ENCODE measurements at places on chromosomes 3 and 15. TPM values are rescaled to one million over a fixed set of nuclear protein-coding genes. Genes with fewer than 3 reads are reported as not detected.

GRCh38 chr3:120172070-120172469, 77.8 kb upstream of the GSK3B start:
- no peak for DNase-seq

DNA sequence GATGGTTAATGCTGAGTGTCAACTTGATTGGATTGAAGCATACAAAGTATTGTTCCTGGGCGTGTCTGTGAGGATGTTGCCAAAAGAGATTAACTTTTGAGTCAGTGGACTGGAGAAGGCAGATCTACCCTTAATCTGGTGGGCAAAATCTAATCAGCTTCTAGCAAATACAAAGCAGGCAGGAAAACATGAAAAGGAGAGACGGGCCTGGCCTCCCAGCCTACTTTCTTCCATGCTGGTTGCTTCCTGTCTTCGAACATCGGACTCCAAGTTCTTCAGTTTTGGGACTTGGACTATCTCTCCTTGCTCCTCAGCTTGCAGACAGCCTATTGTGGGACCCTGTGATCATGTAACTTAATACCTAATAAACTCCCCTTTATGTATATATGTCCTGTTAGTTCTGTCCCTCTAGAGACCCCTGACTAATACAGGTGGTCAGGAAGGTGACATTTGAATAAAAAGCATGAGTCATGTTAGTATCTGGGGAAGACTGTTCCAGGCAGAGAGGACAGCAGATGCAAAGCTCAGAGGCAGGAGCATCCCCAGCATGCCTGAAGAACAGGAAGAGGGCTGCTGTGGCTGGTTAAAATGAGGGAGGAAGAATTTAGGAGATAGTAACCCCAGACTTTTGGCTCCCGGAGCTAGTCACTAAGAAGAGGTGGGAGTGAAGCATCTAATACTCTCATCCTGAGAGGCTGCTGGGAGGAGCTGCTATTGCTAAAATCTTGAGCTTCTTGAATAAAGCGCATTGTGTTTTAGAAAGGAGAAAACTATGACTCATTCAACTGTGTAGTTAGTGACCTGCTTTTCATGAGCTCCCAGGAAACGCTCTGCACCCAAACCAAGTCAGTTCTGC, 207.4 kb upstream of the HES1 start:
- no peak for DNase-seq

- no peak for DNase-seq
Observed at GRCh38 chr3:145857956-145858355, 303.0 kb downstream of the PLOD2 start.

DNA sequence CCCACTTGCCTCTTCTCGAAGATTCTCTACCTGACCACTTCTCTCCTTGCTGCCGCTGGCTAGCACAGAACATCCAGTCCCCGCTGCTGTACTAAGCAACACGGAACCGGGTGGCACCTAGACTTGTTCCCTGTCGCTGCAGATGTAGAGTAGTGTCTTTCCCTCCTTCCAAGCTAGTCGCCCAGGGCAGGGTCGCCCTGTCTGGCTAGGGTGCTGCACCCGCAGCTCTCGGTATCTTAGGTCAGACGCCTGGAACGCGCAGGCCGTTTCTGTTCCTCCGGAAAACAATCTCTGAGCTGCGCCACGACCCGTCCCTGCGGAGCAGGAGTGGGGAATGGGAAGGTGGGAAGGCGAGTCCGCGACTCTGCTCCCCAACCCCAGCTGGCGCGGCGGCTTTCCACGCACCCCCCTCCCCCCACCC, 758 bp upstream of the SNX33 start:
- peak; percentile 22 for DNase-seq

- DNase-seq: no peak
Observed at GRCh38 chr15:39502082-39502447, 78.8 kb upstream of the THBS1 start.

DNA sequence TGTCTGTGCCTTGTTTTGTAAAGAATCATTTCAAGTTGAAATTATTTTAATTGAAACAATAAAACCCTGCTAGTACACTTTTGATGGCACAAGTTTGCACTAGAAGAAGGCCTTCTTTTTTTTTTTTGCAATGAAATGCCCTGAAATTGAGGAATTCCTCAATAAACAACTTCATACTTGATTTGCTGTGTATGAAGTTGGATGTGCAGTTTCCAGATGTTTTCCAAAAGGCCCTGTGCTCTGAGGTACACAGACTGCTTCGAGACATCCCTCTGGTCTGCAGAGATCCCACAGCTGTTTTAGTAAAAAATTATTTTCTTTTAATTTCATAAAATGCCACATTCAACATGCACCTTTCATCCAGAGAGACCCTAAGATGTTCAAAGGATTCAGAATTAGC, 48.9 kb downstream of the HES1 start:
- no peak for DNase-seq

DNA sequence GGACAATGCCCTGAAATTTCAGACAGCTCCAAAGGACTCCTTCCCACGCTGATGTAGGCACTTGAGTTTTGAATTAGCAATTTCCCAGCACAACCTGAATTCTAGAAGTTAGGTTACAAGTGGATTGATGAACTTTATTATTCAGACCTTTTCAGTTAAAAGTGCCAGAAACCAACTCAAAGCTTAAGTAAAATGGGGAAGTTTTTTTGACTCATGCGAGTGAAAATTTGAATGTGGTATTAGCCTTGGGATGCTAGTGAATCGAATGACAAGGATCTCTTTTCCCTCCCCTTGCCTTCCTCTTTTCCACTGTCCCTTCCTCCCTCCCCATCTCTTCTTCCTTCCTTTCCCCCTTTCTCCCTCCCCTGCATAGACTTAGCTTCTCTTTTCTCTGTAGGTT, 295.1 kb upstream of the PROK2 start:
- no peak for DNase-seq

- DNase-seq: no peak
Observed at GRCh38 chr3:122355612-122356011, 27.4 kb downstream of the MIX23 start.

- no peak for DNase-seq
Observed at GRCh38 chr15:70856177-70856883, 2.4 kb upstream of the LARP6 start.

GRCh38 chr3:196684548-196685407, 27.3 kb downstream of the CEP19 start:
- peak; percentile 26 for DNase-seq

DNA sequence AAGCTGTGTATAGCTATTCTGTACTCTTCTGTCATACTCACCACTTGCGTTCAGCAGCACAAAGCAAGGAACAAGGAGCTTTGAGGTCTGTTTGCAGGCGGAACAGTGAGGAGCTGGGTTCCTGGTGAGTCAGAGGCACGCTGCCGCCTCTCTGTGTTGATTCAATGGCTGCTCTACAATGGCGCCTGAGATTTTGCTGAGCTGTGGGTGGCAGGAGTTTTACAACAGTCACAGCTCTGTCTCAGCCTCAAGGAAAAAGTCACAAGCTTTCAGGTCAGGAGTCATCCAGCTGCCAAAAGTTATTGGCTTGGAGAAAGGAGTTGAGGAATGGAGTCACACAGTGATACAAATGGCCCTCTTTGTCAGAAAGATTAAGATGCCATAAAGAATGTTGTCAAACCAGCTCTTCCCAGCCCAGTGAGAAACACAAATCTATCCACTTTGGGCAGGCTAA, 98.1 kb downstream of the SSR3 start:
- DNase-seq: no peak

GRCh38 chr3:183050706-183051105, 48.6 kb downstream of the MCCC1 start:
- no peak for DNase-seq

DNA sequence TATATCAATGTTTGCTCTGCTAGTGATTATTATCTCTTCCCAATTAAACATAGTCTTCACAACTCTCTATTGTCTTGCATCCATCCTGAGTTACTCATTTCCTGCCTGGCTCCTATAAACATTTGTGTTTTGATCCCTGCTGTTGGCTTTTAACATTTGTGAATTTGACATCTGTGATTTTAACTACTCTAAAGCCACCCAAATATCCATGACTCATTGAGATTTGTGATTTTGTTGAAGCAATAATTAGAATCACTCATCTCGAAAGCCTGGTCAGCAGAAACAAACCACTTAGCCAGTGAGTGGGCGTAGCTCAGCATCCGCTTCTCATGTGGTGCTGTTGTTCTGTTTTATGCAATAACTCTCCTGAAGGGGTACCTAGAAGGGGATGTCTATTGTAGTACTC, 174.3 kb upstream of the ZBTB20 start:
- no peak for DNase-seq

- no peak for DNase-seq
Observed at GRCh38 chr15:63818191-63818590, 15.6 kb downstream of the HERC1 start.

GRCh38 chr15:75739791-75740190, 27.1 kb upstream of the CSPG4 start:
- no peak for DNase-seq

DNA sequence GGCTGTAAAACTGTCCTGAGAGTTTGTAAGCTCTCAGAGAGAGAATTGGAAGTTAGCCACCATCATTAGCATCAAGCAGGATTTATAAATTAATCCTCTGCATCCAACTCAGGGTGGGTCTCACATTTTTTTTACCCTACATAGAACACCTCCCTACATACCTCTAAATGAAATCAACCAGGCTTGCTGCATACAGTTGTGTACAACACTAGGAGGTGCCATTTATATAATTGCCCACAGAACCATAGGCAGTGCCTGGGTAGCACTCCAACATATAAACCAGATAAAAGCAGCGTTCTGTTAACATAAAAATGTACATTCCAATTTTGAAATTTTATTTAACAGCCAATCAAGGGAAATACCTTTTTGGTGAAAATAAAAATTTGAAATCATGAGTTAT, 48.2 kb upstream of the SELENOK start:
- DNase-seq: no peak

GRCh38 chr3:50649451-50649931, 25.2 kb upstream of the DOCK3 start:
- no peak for DNase-seq

- no peak for DNase-seq
Observed at GRCh38 chr3:105857601-105858000, 11.2 kb downstream of the CBLB start.

GRCh38 chr3:86993704-86994103, 2.8 kb upstream of the VGLL3 start:
- no peak for DNase-seq

GRCh38 chr3:86929046-86929445, 61.9 kb downstream of the VGLL3 start:
- no peak for DNase-seq

- peak; percentile 72 for DNase-seq
Observed at GRCh38 chr3:49339941-49340800, at the start of gene USP4. USP4 (minus strand) TSS chr3:49340053; CDS start chr3:49340024, 29 bp downstream.

GRCh38 chr3:28449398-28449797, 100.8 kb upstream of the AZI2 start:
- DNase-seq: no peak

DNA sequence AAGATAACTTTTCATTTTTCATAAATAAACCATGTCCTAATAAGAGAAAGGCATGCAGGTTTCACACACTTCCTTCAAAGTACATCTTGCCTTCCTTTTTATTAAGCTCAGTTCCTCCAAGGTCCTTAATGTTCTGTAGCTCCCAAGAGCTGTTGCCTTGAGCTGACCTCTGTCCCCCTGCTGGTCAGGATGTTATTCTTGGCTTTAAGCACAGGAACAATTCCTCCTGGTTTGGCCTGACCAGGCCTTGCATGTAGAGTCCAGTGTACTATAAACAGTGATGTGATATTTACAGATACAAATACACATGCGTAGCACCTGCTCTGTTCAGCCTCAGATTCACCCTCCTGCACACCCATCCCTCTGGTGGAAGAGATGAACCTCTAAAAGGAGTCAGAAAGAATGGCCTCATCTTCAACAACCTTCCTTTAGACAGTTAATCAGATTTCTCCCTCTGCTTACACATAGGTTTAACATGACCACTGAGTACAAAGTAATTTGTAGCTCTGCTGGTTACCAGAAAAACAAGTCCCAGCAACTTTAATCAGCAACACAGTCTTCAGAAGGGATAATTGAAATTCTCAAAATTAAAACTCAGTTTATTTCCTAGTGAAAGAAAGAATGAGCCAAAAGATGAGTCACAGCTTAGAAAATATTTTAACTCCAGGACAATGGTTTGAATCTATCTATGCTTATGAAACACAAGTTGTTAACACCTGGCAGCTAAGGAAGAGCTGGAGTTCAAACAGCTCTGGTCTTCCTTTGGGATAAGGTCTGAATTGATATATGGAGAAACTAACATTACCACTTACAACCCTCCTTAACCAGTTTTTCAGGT, 46.5 kb downstream of the PTPN9 start:
- DNase-seq: no peak

GRCh38 chr3:23876923-23877322, 39.9 kb downstream of the NKIRAS1 start:
- no peak for DNase-seq

GRCh38 chr3:15345066-15345607, 12.8 kb upstream of the SH3BP5 start:
- no peak for DNase-seq

DNA sequence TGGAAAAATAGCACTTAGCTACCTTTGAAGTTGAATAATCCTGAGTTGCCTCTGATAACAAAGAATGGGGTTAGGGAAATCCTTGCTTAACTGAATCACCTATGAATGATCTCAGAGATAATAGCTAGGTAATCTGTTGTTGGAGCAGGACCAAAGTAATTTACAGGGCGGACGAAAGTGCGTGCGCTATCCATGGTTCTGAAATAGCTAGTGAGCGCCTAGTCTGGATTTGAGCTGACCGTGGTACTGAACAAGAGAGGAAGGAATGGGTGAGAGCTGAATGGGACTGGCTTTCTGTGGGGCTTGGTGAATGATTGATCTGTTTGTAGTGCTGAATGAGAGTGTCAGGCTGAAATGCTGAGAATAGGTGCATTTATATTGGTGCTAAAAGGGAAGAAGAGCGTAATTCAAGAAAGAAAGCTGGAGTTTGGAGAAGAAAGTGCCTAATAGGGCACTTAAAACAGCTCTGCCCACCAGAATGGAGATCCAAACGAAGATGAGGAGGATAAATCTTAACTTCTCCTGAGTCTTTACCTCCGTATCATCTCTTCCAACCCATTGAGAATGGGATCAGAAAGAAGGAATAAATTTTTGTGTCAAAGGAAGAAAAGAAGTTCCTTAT, 10.1 kb downstream of the SCN10A start:
- peak; percentile 70 for DNase-seq

DNA sequence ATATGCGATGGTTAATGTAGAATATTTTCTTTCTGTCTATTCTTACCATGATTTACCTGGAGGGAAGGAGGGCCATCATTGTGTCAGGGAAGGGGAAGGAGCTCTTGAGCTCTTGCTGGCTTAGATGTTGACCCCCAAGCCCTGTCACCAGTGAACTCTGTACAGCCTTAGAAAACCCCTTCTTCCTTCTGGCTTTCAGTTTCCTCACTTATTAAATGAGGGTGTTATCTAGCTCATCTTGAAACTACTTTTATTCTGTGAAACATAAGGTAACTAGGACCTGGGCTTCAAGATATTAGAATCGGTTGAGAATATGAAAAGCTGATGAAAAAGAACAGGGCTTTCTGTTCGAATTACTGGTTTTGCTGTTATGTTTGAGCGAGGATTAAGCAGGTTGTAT, 25.1 kb upstream of the UTS2B start:
- DNase-seq: no peak

The POU1F1 gene
- not detected for polyA plus RNA-seq

The HTR3E gene
- polyA plus RNA-seq: not detected

The CNTN3 gene
- polyA plus RNA-seq: 5.8 TPM

The CLDN16 gene
- 43.5 TPM for polyA plus RNA-seq

The EHHADH gene
- 24.9 TPM for polyA plus RNA-seq

The GHRL gene
- 2.7 TPM for polyA plus RNA-seq

The DNASE1L3 gene
- 2.5 TPM for polyA plus RNA-seq

The GPR176 gene
- 14.0 TPM for polyA plus RNA-seq

The CPNE9 gene
- polyA plus RNA-seq: not detected

The GOLGA8S gene
- 2.0 TPM for polyA plus RNA-seq

The EPHB1 gene
- polyA plus RNA-seq: 5.8 TPM

The SCG3 gene
- polyA plus RNA-seq: 0.25 TPM

The IL5RA gene
- 0.57 TPM for polyA plus RNA-seq

The SH3BP5 gene
- 46.0 TPM for polyA plus RNA-seq

The RAB6B gene
- polyA plus RNA-seq: 15.8 TPM

Data from left renal cortex interstitium (tissue), 4 donors.